ENCODE measurements at places on chromosomes 12 and 14.

DNA sequence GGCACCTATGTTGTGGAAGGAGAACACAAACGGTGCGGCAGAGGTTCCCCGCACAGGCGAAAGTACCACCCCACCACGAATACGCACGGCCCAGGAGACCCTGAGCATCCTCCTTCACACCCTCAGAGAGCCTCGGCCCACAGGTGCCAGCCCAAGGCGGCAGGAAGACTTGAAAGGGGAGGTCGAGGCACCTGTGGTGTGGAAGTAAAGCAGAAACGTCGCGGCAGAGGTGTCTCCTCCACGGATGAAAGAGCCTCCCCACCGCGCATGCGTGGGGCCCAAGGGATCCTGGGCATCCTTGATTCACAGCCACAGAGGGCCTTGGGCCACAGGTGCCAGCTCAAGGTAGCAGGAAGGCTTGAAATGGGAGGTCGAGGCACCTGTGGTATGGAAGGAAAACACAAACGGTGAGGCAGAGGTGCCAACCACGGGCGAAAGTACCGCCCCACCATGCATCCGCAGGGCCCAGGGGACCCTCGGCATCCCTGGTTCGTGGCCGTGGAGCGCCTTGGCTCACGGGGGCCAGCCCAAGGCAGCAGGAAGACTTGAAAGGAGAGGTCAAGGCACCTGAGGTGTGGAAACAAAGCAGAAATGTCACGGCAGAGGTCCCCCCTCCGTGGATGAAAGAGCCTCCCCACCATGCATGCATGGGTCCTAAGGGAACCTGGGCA lies 380.1 kb downstream of the ALG10 start:
- no peak for DNase-seq

DNA sequence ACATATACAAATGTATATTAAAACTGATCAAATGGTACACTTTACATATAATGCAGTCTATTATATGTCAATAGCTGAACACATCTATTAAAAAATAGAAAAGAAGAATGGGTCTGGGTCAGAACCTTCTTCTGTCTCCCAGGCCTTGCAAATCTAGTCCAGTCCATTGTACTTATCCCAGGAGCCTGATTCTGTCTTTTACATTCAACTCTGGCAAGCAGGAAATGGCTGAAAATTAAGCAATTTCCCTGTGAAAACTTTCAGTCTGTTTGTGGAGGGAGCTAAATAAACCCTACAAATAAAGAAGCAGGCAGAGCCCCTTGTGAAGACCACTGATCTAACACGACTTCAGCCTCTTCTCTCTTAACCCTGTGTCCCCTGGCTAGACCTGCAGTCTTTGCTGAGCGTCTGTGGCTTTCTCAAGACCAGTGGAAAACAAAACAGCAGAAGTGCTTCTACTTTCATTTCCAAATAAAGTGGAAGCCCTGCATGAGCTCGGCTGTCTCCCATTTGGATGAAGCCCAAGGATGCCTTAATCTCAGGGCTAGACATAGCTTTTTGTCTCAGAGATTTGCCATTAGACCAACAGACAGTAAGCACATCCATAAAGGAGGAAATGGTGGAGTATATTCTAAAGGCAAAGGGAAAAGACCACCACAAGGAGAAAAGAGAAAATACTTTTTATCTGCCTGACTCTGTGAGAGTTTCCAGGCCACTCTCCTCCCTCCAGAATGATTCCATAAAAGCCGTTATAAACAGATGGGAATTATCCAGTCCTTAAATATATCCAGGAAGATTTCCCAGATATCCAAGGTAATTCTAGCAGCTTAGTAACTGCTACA lies 48.2 kb downstream of the CRACR2A start:
- no peak for DNase-seq

DNA sequence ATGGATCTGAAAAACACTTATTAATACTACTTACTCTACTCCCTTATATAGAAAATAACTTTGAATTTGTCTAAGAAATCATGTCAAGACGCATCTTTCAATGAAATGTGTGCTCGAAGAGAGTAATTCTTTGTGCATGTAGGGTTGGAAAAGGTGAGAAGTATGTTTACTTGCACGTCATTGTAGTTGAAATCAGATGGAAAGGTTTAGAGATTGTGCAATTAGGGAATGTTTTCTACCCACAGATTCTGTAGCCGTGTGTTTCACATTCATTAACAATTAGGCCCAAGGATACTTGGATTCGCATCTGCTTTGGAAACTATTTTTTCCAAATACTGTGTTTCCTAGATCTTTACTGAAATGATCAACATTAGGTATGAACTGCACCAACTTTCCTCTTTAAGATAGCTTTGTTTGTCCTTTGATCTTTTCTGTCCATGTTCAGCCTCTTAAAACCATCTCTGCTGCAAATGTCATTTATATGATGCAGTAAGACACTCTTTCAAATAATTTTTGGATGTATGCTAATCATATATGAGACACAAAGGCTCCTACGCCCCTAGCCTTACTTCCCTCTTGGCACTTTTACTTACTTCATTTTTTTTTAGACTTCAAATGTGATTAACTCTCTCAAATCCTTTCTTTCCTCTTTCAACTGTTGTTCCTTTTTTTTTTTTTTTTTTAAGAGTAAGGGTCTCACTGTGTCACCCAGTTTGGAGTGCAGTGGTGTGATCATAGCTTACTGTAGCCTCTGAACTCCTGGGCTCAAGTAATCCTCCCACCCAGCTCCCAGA lies 58.0 kb upstream of the PSMA6 start:
- no peak for DNase-seq

- DNase-seq, result no peak
Measured at GRCh38 chr12:26938701-26939062, 412 bp downstream of the FGFR1OP2 start.

DNA sequence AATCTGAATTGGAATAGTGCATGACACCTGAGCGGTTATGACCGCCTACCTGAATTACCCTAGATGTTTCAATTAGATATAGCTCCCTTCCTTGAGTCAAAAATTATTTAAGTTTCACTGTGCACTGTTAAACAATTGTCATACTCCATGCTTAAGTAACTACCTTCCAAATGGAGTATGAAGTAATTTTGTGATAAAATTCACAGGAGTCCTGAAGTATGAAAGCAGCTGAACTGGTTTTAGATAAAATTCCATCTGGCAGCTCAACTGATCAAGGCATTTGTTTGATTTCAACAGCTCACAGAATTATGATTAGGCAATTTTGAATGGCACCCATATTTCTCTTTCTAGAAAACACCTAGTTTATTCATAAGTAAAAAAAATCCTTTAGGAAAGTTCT lies 19.5 kb downstream of the PRICKLE1 start:
- DNase-seq, result no peak

DNA sequence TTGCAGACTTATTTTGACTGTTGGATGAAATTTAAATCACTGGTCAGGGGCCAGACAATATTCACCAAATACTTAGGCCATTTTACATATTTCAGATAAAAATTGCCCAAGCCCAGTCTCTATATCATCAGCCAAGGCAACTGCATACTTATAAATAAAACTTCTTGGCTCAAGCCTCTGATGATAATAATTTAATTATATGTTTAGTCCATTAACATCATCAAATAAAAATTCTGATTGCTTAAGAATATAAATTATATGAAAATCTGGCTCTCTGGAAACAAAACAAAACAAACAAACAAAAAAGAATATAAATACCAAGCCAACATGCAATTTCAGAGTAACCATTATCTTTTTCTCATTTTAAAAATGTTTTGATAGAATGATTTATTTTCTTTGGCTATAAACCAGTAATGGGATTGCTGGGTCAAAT lies 165.2 kb downstream of the BTG1 start:
- DNase-seq, result no peak

DNA sequence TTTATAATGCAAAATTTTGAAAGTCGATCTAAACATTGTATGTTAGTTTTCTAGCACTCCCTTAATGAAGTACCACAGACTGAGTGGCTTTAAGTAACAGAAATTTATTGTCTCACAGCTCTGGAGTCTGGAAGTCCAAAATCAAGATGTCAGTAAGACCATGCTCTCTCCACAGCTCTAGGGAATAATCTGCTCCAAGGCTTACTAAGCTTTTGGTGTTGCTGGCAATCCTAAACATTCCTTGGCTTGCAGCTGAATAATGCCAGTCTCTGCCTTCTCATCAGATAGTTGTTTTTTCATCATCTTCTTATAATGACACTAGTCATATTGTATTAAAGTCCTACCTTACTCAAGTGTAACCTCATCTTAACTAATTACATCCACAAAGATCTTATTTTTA lies 102.2 kb downstream of the RASSF9 start:
- no peak for DNase-seq

DNA sequence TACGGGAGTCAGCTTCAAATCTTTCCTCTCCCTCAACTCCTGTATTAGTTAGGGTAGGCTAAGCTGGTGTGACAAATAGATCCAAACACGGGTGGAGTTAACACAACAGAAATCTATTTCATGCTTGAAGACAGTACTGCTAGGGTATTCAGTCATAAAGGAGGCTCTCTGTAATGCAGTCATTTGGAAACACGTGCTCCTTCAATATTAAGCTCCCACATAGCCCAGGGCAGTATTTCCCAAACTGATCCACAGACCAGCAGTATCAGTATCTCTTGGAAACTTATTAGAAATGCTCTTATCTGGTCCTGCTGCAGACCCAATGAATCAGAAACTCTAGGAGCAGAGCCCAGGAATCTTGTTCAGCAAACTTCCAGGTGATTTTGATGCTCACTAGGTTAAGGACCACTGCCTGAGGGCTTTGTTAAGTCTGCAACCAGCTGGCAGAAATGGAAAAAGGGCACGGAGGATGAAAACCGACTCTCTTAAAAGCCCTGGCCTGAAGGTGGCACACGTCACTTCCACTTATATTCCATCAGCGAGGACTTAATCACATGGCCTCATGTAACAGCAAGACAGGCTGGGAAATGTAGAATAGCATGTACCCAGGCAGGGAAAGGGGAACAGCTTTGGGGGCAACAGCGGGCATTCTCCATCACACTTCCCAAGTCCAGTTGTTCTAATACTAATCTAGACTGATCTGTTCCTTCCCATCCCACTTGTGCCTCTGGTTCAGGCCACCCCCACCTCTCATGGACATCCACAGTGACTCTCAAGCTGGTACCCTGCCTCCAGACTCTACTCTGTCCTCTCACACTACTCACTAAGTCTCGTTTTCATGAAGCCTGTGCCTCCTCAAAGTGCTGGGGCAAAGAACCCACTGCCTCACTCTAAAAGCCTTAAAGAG lies 38.2 kb upstream of the RIC8B start:
- no peak for DNase-seq

GRCh38 chr12:80413462-80413861 lies 30.6 kb upstream of the PTPRQ start:
- no peak for DNase-seq

DNA sequence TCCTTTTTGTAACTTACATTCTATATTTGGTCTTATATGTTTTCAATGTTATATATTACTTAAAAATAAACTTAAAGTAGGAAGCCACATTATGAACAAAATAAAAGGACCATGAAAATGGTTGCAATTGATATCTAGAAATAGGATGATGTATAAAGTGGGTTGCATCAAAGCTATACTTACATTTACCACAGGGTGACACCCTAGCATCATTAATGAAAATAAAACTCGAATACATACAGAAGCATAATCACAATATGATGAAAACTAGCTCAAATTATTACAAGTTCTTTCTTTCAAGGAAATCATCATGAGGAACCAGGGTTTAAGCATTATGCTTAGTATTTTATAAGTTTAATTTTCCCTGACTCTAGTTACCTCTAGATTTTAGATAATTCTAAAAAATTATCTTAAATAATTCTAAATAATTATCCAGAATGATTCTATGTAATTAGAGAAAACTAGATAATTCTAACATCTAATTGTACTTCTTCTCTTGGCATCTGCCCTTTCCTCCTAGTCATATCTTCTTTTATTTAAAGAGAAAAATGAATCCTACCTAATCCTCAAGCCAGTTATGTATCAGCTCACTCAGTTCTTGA lies 31.2 kb downstream of the TAS2R7 start:
- DNase-seq, result peak; percentile 32

- no peak for DNase-seq
Measured at GRCh38 chr14:91910196-91910595, 37.3 kb downstream of the FBLN5 start.

GRCh38 chr14:77007183-77007974 lies 21.1 kb downstream of the IRF2BPL start:
- DNase-seq, result no peak

DNA sequence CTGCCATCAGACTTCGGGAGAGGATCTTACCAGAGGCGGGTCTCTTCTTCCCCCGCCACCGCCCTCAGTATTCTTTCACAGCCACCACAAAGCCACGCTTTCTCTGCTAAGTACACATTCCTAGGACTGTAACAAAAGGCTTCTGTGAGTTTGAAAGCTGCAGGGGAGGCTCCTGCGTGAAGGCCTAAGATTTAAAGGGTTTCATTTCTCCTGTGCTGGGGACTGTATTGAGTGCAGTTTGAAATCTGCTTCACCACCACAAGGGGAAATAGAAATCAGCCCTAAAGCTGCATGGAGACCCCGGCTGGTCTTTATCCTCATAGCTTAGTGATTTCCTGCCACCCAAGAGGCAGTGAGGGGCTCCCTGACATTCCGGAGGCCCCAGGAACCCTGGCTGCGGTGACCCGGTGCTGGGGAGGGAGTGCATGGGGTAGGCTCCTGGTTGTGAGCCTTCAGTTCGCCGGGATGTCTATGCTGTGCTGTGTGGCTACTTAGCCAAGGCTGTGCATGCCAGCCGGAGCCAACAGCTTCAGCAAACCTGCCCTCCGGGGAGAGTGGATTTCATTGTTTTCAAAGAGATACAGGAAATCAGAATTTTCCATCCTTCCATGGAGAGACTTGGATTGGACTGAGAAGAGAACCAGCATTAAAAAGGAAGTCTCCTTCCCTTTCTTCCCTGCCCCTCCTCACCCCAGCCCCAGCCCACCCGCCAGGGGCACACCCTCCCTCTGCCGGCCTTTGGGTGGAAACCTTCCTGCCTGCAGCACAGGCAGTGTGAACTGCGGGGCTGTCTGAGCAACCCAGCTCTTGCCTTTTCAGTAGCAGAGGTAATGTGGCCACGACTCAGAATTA lies 163.3 kb downstream of the ETV6 start:
- DNase-seq, result no peak

- no peak for DNase-seq
Measured at GRCh38 chr14:105042813-105043212, 21.9 kb upstream of the CDCA4 start.

DNA sequence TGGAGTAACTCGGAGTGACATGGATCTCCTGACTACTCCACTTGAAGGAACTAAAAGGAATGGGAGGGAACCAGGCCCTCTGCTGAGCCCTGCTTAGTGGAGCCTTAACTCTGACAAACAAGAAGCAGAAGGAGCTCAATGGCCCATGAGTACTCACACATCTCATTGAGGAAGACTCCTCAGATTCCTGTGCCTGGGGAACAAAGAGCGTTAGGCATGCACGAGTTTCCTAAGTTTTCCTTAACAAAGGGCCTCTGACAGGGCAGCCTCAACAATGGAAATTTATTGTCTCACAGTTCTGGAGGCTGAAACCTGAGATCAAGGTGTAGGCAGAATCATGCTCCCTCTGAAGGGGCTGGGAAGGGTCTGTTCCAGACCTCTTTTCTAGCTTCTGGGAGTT lies 185.7 kb upstream of the NTF3 start:
- DNase-seq, result no peak

GRCh38 chr12:28456934-28457710 lies 266.9 kb downstream of the CCDC91 start:
- no peak for DNase-seq
